ENCODE measurements at places on chromosomes 5 and 9.

DNA sequence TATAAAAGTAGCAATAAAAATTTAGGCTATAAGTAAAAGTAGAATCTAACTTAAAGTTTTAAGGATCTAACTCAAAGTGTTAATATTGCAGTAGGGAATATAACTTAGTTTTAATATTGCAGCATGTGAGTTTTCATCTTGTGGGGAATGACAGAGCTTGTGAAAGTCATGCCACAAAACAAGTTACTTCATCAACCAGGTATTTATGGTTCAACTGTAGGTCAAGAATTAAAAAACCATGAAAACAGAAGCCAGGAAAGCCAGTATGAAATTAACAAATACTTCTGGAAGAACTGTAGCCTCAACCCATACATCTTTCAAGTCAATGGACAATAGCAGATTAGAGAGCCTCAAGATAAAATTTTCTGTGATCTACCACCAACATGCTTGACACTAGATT, 19.0 kb downstream of the HMGCS1 start:
- no peak for DNase-seq

GRCh38 chr5:29795096-29795652, 1398.3 kb upstream of the CDH6 start:
- no peak for DNase-seq

GRCh38 chr5:56803894-56804293, 11.5 kb upstream of the MAP3K1 start:
- DNase-seq: no peak

- no peak for DNase-seq
Measured at GRCh38 chr9:125977223-125977622, 230.1 kb downstream of the PBX3 start.

- DNase-seq: no peak
Measured at GRCh38 chr5:114830114-114830513, 339.6 kb downstream of the TRIM36 start.

DNA sequence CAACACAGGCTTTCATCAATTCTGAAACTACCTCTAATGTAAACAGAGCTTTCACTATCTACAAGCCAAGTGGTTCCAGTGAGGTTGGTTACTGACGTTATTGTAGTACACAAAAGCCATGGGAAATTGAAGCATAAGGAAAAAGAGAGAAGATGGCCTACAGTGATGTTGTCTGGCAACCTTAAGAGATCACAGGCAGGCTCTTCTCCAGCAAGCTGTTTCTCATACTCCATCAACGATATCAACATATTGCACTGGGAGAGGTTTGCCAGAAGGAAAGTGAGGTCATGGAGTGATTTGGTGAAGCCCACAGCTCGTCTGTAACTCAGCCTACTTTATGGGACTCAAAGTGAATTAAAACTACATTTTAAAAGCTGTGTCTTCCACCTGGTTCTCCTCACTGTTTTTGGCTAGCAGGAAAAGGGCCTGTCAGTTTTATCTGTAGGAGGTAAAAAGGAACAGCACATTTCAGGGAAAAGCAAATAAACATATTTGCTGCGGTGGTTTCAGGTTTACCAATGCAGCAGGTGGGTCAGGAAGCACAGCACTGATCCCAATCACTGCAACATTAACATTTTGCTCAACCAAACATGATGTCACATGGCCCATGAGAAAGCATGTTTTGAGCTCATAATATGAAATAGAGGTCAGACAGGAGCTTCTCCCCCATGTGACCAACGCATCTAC, 72.9 kb downstream of the ARSB start:
- peak; percentile 40 for DNase-seq

DNA sequence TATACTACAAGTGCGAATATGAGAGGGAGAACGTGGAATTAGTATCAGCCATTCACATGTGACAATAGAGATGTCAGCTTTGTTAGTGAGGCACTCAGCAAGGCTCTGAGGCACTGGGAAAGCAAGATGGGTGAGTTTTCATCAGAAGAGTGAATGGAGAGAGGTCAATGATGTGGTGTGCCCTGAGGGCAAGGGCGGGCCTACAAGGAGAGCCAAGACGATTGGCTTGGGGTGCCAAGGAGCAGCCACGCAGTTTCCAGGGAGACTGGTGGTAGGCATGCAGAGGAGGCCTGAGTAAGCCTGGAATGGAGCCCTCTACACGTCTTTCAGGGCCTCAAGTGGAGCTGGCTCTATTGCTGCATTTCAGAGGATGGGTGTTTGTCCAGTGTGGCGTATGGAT, 24.7 kb downstream of the BTF3 start:
- DNase-seq: no peak

GRCh38 chr9:94761481-94761880, 35.0 kb downstream of the AOPEP start:
- no peak for DNase-seq

- DNase-seq: no peak
Measured at GRCh38 chr5:77218263-77218662, 7.8 kb downstream of the PDE8B start.

DNA sequence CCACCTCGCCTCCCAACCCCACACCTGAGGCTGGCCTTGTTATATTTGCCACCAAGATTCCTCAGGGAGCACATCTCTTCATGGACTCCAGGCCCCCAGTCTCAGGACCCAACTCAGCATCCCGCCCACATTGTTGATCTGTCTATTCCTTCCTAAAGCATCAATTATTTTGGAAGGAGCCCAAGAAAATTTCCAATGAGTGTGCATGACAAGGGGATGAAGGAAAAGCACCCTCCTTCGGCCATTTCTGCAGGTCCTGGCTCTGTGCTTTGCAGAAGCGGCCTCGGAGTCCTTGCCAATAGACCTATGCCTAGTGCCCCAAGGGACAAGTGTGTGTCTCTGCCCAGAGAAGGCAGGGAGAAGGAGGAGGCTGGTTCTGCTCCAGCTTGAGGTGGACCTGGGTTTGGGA, 273.2 kb downstream of the GADD45G start:
- no peak for DNase-seq

DNA sequence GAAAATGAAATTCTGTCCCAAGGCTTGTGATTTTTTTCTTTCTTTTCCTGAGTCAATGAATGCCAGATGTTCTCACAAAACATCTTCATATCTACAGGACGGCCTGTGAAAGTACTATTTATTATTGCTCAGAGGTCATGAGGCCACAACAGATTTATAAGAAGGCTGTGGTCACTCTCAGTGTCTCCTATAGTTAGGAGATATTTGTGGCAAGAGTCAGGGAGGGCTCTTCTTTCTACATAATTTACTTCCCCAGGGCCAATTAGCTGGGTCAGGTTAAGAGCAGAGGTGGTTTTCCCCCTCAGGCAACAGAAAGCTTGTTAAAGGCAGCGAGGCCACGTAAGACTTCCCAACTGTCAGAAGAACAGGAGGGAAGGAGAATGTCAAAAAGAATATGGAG, 248.7 kb downstream of the SLIT3 start:
- DNase-seq: no peak

Measured in renal pelvis (tissue), 12 donors.